ENCODE measurements at places on chromosomes 12 and 14.

DNA sequence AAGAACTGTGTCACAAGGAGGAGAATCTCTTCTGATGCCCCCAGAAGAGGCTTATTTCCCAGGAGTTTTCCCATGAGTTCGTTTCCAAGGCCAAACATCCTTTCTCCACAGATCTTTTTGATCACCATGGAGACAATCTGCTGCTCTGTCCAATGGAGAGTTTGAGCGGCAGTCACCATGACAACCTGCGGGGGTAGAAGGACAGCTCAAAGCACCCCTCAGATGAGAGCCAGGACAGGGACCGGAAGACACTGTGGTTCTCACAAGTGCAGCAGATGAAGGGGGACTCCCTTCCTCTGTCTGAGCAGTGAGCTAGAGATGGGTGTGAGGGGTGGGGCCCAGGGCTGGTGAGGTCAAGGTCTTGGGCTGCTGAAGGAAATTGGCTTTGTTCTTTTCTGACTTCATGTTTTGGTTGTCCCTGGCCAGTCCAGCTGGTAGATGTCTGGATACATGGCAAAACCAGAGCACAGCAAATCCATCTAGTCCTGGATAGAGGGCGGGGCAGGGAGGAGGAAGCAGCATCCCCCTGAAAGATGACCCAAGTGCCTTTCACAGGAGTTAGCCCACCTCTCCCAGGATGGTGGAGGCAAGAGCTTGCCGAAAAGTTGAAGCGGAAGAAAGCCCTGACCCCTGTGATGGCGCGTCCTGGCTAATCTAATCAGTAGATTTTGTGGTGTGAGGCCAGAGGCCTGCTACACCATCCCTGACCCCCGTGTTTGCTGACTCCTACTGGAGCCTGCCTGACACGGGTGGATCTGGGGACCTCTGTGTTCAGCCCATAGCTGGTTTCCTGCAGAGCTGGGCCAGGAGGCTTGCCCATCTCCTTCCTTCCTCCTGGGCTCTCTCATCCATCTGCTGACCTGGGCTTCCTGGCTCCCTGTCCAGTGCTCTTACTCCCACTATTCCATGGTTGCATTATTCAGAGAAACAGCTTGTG, 24.4 kb downstream of the DHRS2 start:
- DNase-seq = no peak

- DNase-seq = no peak
Measured at GRCh38 chr12:69655616-69656340, 43.3 kb downstream of the BEST3 start.

- no peak for DNase-seq
Measured at GRCh38 chr12:32475724-32476123, 76.4 kb downstream of the FGD4 start.

GRCh38 chr14:103022002-103022684, 35.2 kb downstream of the CDC42BPB start:
- DNase-seq = no peak

DNA sequence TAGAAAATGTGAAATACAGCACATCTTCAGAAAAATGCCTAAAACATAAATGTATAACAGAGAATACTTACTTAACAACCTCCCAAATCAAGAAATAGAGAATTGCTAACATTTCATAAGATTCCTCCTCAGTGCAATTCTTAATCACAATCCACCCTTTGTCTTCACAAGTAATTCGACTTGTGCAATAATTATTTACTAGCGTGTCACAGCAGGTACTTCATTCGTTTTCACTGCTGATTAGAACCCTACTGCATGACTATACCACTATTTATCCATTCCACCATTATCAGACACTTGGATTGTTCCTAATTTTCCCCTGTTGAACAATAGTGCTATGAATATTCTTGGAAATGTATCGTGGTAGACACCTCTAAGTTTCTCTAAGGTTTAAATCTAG, 64.9 kb upstream of the BBS10 start:
- no peak for DNase-seq

- DNase-seq = no peak
Measured at GRCh38 chr14:94562022-94562421, 780 bp downstream of the SERPINA4 start.

GRCh38 chr14:61128382-61129167, 147.5 kb downstream of the SLC38A6 start:
- DNase-seq = no peak

DNA sequence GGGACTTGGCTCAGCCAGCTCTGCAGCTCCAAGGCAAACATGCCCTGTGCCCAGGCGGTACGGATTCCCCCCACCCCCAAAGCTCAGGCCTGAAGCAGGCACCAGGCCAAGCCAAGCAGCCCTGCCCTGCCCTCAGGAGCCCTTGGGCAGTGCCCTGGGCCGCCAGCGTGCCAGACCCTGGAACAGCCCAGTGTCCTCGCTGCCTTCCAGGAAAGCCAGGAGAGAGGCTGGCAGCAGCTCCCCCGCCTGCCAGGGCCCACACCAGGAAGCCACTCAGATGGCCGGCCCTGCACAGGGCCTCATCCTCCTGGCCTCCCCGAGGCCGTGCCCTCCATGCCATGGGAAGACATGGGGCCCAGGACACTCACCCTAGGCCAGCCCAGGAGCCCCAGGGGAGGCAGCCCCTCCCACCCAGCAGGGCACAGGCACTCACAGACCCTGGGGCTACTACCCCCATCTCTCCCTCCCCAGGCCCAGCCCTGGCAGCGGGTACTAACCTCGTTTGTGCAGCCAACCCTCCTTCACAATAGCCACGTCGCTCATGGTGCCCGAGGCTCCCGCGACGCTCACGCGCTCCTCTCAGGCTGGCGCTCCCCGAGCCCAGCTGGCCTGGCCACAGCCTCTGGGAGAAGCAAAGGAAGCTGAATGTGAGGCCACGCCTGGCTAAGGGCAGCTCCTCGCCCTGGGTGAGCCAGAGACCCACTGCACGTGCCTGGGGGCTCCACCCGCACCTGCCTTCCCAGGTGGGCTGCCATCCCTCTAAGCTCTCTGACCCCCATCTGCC, 3.3 kb downstream of the AKT1 start:
- no peak for DNase-seq
